ENCODE measurements at places on chromosomes 1 and 21. TPM values are rescaled to one million over a fixed set of nuclear protein-coding genes. Genes with fewer than 3 reads are reported as not detected.

NBL1 gene
- 3.5 TPM for total RNA-seq

GBP1 gene
- total RNA-seq: 0.15 TPM

FCGR1A gene
- not detected for total RNA-seq

SPATA1 gene
- 0.97 TPM for total RNA-seq

DNA sequence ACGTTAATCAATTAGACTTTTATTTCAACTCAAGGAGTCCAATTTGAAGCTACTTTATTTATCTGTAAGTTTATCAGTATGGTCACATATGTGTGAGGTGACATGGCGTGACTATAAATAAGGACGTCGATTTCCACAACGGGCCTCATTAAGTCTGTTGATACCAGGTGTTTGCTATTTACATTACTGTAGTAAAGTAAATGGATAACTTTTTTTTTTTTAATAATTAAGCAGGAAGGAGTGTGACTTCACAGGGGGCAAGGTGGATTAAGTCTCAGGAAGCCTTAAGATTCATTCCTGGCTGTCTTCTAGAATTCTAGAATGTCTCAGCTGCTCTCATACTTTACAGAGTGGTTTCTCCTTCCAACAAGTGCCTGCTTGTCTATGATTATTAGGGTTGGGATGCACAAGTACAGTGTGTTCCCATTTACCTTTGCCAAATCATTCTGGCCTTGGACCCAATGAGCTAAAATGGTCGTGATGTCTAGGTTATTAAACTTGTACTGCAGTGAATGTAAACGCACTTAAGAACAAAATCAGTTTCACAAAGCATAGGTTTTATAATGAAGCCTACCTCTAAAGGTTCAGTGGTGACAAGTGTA lies 15.5 kb downstream of the MAP3K7CL start:
- H3K27me3 ChIP-seq: no peaks in the 10 kb centered on the region
- peak; percentile 41 for DNase-seq
- H3K4me1 ChIP-seq: peaks cover 22% of the 10 kb centered on the region
- peak overlapping the region; percentile 93 for H3K27ac ChIP-seq
